ENCODE measurements at places on chromosomes 3 and 15.

GRCh38 chr3:37243820-37244748 lies 69.7 kb upstream of the LRRFIP2 start:
- DNase-seq: peak; percentile 56

- no peak for DNase-seq
Observed at GRCh38 chr3:101063401-101063800, 70.2 kb upstream of the ABI3BP start.

GRCh38 chr15:73922186-73923151 lies 3.8 kb upstream of the LOXL1 start:
- no peak for DNase-seq

DNA sequence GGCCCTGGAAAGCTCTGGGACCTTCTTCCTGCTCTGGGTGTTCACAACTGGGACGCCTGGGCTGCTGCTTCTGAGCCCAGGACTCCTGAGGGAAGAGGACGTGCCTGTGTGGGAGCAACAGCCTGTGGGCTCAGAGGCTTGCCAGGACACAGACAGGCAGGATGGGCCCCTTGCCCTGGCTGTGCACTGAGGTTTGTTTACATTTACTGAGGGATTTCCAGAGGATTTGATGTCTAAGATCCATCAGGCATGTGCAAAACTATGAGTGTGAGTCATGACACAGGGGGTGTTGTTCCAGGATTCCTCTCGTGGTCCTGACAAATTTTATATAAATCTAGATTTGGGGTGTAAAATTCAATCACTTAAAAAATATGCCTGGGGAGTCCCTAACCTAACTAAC lies 10.6 kb downstream of the CCR9 start:
- no peak for DNase-seq

DNA sequence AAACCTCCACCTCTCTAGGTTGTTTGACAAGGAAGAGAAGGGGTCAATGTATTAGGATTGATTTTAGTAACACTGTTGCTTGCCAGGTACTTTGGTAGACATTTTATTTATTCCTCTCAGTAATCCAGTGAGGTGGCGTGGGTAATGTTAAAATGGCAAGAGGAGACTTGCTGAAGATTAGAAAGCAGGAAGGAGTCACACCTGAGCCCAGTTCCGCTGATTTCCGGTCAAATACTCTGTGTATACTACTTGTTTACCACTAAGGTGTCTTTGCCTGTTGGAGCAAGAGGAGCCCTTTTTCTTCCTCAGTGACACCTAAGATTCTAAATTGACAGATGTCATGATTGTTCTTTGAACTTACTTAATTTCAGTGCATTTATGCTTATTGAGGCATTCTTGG lies 1.7 kb downstream of the OXNAD1 start:
- no peak for DNase-seq

DNA sequence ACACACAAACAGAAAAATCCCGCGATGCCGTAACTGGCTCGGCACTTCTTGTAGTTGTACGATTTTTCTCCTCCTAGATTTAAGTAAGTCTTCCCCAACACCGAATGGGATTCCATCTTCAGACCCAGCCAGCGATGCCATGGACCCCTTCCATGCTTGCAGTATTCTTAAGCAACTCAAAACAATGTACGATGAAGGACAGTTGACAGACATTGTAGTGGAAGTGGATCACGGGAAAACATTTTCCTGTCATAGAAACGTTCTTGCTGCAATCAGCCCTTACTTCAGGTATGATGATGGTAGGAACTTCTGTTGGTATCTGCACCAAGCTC lies 763 bp downstream of the KBTBD8 start:
- no peak for DNase-seq

GRCh38 chr15:41483519-41483918 lies 10.2 kb upstream of the ITPKA start:
- DNase-seq: no peak

DNA sequence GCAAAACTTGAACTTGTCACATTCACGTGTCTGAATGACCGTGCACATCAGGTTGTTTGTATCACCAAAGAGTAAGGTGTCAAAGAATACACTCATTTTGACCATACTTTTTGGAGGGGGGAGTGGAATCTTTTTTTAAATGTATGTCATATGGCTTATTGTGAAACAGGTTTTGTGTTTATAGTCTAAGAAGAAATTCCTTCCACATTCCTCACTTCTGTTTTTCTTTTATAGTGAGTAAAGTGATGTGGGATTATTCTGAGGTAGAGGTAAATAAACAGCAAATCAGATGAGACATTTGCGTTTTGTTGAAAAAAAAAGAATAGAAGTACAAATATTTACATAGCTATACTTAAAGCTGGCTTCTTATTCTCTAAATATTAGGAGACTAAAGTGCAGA lies 33.0 kb downstream of the SRP14 start:
- no peak for DNase-seq

GRCh38 chr15:45262906-45263461 lies 10.9 kb downstream of the SLC28A2 start:
- no peak for DNase-seq
